ENCODE measurements at places on chromosomes 2 and 18.

- no peak for DNase-seq
Measured at GRCh38 chr2:46493971-46494250, 14.5 kb downstream of the TMEM247 start.

- DNase-seq, result no peak
Measured at GRCh38 chr2:138444411-138444810, 57.2 kb upstream of the SPOPL start.

GRCh38 chr2:46332686-46333281, 35.6 kb downstream of the EPAS1 start:
- no peak for DNase-seq

- peak; percentile 75 for DNase-seq
Measured at GRCh38 chr2:97718051-97718882, 4.9 kb downstream of the ZAP70 start.

- DNase-seq, result no peak
Measured at GRCh38 chr2:84844141-84844540, 36.7 kb downstream of the TRABD2A start.

- no peak for DNase-seq
Measured at GRCh38 chr2:16774091-16774490, 108.5 kb upstream of the CYRIA start.

DNA sequence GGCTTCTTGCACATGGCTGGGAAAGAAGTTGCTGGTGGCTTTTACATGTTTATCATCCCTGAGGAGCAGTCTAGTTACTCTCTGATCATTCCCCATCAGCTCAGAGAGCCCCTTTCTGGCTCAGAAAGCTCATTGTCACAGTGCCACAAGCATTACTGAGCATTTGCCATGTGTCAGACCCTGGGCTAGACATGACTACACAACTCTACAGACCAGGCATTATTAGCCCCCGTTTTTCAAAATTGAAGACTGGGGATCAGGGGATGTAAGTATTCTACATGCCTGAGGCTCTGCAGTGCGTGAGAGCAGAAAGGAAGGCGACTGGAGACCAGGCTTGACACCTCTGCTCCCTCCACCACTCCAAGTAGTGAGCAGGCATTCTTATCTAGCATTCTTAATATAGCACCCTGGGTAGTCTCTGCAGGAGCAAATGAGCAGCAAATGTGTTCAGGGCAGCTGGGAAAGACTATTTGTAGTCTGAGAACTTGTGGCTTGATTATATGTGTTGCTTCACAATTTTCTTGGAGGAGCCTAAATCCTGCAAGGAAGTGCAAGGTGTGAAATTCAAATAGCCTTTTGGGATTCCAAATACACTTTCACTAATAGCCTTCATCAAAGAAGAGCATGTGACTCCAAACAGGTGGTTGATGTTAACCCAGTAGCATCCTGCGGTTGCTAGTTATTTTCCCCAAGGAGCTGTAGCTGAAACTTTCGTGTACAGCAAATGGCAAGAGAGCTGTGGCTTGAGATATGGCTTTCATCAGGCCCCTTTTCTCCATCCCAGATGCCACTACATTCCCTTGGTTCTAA, 143.2 kb downstream of the DDX1 start:
- DNase-seq, result no peak

- no peak for DNase-seq
Measured at GRCh38 chr2:71950256-71951082, 197.2 kb downstream of the CYP26B1 start.

GRCh38 chr2:15155959-15156574, 405.1 kb downstream of the NBAS start:
- DNase-seq, result no peak

- no peak for DNase-seq
Measured at GRCh38 chr18:6058941-6059340, 163.6 kb upstream of the TMEM200C start.

DNA sequence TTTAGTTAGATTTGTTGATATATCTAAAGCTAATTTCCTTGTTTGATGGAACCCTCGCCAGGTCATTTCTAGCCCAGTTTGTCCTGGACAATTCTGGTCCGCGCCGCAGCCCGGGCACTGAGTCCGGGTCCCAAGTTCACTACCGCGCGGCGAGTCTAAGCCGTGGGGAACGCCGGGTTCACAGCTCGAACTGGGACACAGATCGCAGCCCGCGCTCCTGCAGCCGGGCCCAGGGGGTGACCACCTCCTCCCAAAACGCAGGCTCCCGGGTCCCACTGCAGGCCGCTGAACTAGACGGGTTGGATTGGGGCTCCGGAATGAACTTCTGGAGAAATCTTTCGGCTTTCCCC, 681 bp downstream of the ACADL start:
- no peak for DNase-seq

Data from CD4-positive, alpha-beta T cell treated with Interleukin-2 at 100 ng/mL for 4 hours (primary cell).